AG10803 (cell line): ENCODE measurements at places on chromosomes 6 and 20.

DNA sequence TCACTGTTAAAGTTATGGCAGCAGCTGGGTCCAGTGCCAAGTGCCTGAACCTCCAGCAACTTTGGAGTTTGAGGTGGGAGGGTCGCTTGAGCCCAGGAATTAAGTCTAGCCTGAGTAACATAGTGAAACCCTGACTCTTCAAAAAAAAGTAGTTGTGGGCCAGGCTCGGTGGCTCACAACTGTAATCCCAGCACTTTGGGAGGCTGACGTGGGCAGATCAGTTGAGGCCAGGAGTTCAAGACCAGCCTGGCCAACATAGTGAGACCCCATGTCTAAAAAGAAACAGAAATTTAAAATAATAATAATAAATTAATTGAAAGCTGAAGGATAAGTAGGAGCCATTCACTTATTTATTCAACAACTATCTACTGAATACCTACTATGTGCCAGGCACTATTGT is 33.8 kb downstream of the FKBP5 start:
- no peak for DNase-seq

DNA sequence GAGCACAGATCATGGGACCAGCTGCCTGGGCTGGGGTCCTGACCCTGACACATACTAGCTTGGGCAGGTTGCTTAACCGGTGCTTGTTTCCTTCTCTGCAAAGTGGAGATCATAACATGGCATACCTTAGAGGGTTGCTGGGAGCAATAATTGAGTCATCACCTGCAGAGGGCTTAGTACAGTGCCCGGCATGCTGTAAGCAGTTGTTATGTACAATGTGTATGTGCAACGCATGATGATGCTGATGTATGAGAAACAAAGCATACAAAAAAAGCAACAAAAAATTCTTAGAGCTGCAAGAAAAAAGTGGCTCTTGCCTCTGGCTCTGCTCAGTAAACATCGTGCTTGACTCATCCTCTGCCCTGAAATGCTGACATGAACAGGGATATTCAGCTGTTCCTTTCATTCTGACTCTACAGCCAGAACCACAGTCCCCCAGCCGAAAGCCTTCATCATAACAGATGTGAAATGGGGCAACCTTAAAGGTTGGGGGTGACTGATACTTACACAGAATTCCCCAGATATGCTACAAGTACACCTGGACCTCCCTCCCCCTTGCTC is 91.7 kb downstream of the CLIC5 start:
- peak; percentile 66 for DNase-seq

GRCh38 chr20:11716239-11716944 is 201.3 kb upstream of the BTBD3 start:
- DNase-seq: peak; percentile 88

DNA sequence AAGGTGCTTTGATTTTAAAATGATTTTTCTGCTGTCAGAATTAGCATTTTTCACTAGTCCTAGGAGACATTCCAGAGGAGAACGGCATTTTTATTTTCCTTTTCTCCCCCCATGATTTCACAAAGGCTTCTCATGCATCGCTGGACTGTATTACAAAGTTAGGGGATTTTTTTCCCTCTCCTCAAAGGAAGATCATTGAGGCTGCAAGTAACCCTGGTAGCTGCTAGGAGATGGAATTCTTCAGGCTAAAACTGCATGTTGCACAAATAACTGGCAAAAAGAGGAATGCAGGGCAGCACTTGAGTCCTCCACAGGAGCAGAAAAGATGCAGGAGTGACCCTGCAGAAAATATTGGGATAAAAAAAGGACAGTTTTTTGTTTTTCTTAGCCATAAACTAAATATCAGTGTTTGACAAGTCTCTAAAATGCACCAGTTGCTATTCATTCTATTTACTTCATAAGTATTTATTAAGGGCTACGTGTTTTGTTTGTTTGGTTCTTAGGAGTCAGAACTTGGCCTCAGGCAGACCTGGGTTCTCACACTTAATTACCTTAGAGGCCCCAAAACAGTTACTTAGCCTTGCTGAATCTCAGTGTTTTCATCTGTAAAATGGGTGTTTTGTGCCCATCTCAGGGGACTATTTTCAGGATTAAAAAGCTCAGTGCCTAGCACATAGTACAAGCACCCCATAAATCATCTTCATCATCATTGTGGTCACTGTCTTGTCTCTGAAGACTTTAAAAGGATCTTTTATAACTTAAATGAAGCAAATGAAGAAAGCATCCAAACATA is 144.5 kb upstream of the ID4 start:
- DNase-seq: no peak

DNA sequence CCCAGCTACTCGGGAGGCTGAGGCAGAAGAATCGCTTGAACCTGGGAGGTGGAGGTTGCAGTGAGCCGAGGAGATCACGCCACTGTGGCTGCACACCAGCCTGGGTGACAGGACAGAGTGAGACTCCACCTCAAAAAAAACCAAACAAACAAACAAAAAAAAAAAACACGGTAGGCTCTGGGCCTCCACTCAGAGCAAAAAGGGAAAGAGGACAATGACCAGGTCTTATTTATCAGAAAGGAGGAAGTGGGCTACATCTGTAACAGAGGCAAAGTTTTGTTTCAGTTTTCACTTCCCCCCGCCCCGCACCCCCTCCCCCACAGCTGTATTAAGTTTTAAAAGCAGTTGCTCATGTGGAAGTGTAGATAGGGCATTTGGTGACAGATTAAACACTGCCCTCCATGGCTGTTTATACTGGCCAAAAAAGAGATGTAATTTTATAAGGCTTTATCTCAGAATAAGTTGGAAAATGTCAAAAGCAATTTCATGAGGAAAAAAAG is 114.6 kb downstream of the RCAN2 start:
- DNase-seq: no peak

- no peak for DNase-seq
Measured at GRCh38 chr6:119466226-119466625, 116.7 kb upstream of the MAN1A1 start.

GRCh38 chr20:36398515-36398914 is 92.4 kb downstream of the DLGAP4 start:
- no peak for DNase-seq

GRCh38 chr6:1081551-1082284 is 230.2 kb upstream of the FOXQ1 start:
- DNase-seq: peak; percentile 84

DNA sequence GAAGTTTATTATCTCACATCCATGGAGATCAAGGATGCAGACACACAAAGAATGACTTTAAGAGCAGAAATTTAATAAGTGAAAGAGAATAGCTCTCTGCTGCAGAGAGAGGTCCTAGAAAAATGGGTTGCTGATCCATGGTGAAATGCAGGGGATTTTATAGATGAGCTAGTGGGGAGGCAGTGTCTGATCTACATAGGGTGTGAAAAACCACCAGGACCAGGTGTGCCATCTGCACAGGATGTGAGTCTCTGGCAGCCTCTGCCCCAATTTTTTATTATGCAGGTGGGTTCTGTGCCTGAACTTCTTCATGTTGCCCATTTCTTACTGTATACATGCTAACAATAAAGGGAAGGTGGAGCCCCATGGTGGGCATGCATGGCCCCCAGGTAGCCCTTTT is 19.9 kb upstream of the NANP start:
- no peak for DNase-seq

- no peak for DNase-seq
Measured at GRCh38 chr20:62765021-62765420, 31.3 kb upstream of the MRGBP start.

DNA sequence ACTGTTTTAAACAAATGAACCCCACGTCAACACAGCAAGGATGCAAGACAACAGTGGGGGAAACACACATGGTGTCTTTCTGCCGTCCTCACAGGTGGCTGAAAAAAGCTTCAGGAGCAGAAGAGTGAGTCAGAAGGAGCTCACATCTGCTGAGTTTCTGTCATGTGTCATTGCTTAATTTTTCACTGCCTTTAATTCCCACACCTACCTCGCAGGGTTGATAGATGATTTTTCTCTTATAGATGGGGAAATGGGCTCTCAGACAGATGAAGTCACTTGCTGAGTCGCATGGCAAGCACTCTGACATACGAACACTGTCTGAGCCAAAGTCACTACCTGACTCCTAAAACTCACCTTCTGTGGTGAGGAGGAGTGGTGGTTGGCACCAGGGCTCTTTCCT is 28.3 kb upstream of the CARMIL1 start:
- DNase-seq: peak; percentile 58

- DNase-seq: peak; percentile 15
Measured at GRCh38 chr6:35141007-35141655, at the start of gene TCP11. Gene TCP11 (minus strand): TSS chr6:35141339. CDS start chr6:35140870, 469 bp downstream.

- peak; percentile 86 for DNase-seq
Measured at GRCh38 chr6:143510991-143511891, at the start of gene FUCA2. Gene FUCA2 (minus strand): TSS chr6:143511720. CDS start chr6:143511634, 86 bp downstream.

DNA sequence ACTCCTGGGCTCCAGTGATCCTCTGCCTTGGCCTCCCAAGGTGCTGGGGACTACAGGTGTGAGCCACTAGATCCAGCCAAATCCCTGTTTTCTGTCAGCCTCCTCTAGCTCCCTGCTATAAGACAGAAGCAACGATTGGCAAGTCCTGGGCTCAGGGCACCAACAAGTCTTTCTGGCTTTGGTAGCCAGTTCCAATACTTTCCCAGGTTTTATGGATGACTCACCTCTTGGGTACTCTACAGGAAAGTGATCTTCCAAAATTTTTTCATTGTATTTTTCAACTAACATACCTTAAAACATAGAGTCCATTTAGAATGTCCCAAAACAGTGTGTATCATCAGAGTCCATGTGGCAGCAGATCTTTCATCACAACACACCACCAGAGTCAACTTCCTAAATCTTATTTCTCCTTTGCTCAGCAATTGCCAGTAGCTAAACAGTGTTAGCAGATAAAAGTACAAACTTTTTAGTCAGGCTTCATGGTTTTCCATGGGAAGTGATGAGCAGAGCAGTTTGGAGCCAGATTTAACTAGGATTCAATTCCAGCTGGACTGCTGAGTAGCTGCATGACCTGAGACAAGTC is 13.3 kb downstream of the GABBR1 start:
- no peak for DNase-seq

DNA sequence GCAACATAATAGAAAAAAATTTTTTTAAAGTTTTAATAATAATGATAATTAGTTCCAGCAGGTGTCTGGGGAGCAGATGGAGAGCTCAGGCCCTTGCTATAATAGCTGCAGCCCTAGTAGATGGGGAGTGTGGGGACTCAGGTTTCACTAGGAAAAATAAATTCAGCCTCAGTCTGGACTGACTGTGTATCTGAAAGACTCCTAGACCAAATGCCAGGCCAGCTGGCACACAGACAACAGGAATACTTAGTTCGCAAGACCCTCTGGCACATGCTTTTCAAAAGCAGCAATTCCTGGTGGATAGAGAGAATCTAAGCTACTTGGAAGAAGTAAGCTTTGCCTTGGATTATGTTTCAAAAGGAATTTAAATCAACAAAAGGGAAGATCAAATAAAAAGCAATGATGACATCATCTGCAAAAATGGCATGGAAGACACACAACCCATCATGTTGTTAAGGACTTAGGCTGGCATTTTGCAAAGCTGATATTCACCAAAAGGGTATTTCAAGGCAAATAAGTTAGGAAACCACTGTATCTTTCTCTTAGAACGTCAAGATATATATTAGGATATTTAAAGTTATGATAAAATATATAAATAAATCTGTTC is 107.8 kb downstream of the RNGTT start:
- no peak for DNase-seq
